IMR-90 (cell line): ENCODE measurements at places on chromosomes 4 and X.
A peak's percentile ranks its signal among the peaks of the same experiment; 100 is the strongest.

GRCh38 chr4:14293582-14293981 lies 666.1 kb upstream of the BOD1L1 start:
- DNase-seq = no peak

- DNase-seq = no peak
Measured at GRCh38 chrX:121360280-121360679, 312.9 kb downstream of the GLUD2 start.

GRCh38 chr4:82776925-82777542 lies 21.6 kb downstream of the SCD5 start:
- DNase-seq = peak; percentile 89

DNA sequence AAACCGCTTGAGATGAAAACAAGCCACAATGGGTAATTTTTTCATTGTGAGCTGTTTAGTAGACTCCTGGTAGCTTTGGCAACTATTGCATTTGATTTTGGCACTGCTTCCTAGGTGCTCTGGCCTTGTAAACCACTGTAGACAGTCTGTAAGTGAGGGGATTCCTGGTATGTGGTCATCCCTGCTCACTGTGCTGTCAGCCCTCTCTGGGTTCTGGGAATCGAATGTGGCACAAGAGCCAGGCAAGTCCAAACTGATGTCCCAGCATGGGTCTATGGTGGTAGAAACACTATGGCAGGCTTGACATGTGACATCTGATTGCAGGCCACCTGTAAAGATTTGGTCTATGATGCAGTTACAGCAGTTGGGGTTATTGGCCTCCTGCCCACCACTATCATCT lies 2.5 kb downstream of the USP51 start:
- no peak for DNase-seq

DNA sequence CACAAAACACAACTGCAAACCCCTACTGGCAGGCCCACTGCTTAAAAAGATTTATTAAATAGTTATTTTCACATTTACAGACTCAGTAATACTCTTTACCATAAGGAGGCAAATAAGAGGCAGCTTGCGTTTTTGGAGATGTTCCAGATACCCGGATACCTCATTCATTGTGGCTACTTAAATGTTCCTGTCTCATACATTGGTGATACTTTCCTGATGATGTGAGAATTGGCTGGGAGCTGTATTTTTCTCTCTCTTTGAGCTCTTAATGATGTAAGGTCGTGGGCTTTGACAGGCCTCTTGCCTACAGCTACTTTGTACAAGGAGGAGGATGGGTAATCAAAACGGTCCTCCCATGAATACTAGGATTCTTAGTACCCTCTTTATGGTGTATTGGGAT lies 101.5 kb downstream of the AKAP4 start:
- DNase-seq = peak; percentile 3

GRCh38 chr4:15956179-15956850 lies 6.7 kb downstream of the FGFBP2 start:
- peak; percentile 45 for DNase-seq

GRCh38 chr4:80058740-80059139 lies 14.3 kb downstream of the ANTXR2 start:
- peak; percentile 24 for DNase-seq

DNA sequence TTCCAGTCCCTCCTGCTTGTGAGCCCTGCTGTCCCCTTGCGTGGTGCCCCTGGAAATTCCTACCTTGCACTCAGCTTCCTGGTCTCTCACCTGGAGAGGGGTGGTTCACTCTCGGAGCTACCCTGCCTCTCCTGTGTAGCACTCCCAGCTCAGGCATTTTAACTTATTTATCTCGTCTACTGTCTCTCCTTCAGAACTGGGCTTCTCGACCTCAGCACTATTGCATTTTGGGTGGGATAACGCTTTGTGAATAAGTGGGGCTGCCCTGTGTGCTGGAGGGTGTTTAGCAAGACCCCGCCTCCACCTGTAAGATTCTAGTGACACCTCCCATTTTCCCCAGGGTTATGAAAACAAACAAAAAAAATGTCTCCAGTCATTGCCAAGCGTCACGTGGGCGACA lies 56.0 kb upstream of the SORCS2 start:
- no peak for DNase-seq

DNA sequence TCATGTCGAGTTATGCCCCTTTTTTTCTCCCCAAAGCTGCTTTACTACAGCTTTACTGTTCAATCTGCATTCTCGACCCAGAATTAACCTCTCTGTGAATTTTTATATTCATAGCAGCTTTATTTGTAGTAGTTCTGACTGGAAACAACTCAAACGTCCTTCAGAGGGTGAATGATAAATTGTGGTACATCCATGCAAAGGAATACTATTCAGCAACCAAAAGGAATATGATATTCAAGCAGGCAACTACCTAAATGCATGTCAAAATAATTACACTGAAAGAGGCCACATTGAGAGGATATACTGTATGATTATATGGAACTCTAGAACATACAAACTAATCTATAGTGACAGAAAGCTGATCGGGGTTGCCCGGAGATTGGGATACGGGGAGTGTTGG lies 20.0 kb upstream of the MECP2 start:
- DNase-seq = no peak

DNA sequence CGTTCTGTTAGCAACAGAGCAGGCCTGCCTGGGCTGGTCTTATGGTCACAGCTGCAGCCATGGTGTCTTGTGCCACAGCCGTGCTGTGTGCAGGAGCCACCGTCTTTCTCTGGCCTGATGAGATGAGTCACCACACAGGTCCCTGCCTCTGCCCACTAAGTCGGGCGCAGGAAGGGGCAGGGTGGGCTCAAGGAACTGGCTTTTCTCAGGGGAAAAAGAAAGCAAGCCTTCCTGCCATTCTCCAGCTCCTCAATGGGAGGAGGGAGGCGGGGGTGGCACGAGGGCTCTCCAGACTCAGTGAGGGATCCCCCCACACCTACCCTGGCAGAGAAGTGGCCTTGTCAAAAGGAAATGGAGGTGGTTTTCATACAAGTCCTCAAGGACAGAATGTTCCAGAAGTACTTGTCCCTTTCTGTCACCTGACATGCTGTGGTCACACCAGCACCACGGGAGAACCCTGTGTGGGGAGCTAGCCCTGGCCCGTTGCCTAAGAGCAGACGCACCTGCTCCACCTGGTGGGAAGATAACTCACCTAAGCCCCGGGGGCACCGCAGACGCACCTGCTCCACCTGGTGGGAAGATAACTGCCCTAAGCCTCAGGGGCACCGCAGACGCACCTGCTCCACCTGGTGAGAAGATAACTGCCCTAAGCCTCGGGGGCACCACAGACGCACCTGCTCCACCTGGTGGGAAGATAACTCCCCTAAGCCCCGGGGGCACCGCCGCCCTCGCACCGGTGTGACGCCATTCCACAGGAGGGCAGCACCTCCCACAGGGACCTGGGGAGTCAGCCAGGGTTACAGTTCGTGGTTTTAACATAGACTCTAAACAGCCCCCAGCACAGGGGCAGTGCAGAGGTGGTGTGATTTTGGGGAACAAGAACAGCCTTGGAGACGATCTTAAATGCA lies 18.5 kb downstream of the UVSSA start:
- DNase-seq = no peak

DNA sequence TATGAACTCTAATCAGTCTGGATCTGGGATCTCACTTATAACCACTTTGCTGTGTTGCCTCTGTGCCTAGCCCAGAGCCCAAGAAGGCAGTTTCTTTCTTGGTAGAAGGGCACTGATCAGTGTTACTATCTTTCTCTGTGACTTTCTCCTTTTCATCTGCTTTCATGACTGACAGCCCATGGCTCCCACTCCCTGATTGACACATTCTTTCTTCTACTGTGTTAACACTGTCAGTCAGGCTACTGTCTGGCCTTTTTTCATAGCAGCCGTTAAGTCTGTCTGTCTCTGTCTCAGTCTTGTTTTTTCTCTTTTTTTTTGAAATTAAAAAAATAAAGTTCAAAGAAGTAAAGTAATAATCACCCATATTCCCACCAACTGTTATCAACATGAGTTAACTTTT lies 210.6 kb downstream of the GPC3 start:
- DNase-seq = no peak

- no peak for DNase-seq
Measured at GRCh38 chrX:52979993-52980392, 21.7 kb upstream of the FAM156A start.

- DNase-seq = no peak
Measured at GRCh38 chrX:41960142-41960541, 36.8 kb upstream of the CASK start.

GRCh38 chrX:128309311-128309710 lies 257.1 kb upstream of the ACTRT1 start:
- DNase-seq = no peak

- DNase-seq = peak; percentile 16
Measured at GRCh38 chr4:6695660-6696610, 2.3 kb downstream of the S100P start.

GRCh38 chr4:110294165-110294564 lies 95.8 kb upstream of the ELOVL6 start:
- DNase-seq = peak; percentile 6

DNA sequence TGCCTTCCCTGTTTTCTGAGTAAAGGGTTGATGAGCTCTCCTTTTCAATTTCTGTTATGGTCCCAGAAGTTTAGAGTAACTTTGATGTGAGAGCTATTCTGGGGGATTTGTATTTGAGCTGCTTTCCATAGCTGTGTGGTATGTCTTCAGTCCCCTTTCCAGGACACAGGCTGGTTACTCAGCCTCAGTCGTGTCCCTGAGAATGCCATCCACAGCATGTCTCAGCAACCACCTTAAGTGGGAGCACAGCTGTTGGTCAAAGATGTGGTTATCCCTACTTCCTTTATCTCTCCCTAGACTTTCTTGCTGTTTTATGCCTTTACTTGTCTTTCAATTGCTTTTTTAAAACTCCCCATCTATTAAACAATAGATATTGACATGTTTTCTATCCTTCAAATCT lies 37.8 kb downstream of the RNF175 start:
- no peak for DNase-seq

GRCh38 chr4:170242471-170242870 lies 152.7 kb upstream of the AADAT start:
- no peak for DNase-seq
